ENCODE measurements at places on chromosomes 2 and 18. TPM values are rescaled to one million over a fixed set of nuclear protein-coding genes. Genes with fewer than 3 reads are reported as not detected.

GRCh38 chr18:13433125-13433524 is 214.6 kb downstream of the LDLRAD4 start:
- no peak for DNase-seq

The CAB39 gene
- total RNA-seq: 80.0 TPM

- DNase-seq: no peak
Measured at GRCh38 chr2:46674488-46674887, 195.1 kb downstream of the TMEM247 start.

GRCh38 chr2:168884975-168885374 is 5.3 kb downstream of the SPC25 start:
- DNase-seq: peak; percentile 68
